Inflammatory macrophage (primary cell): ENCODE measurements at places on chromosomes 7 and 10.
A peak's percentile ranks its signal among the peaks of the same experiment; 100 is the strongest.

DNA sequence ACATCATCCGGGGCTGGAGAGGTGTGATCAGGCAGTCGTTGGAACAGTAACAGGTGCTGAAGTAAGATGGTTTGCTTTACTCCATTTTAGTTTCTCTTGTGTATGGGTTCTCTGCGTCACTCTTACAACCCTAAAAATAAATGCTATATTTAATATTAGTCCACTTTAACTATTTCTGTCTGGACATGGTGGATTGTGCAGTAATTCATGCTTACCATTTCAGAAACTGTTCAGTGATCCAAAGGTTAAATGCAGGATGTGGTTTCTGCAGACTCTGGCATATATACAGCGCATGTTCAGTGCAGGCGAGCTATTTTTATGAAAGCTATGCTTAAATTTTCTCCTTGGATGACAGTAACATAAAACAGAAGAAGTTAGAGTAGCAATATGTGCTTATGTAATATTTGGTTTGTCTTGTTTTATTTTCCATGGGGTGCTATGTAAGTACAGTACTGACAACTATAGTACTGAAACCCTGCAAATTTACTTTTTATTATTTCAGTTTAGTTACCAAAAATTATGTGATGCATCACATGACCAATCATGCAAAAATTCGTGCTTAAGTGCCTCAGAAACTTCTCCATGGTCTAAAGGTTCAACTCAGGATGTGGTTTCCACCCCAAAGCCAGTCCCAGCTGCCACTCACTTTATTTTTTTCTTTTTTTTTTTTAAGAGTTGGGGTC, 46.6 kb upstream of the GRID1 start:
- peak; percentile 66 for DNase-seq

DNA sequence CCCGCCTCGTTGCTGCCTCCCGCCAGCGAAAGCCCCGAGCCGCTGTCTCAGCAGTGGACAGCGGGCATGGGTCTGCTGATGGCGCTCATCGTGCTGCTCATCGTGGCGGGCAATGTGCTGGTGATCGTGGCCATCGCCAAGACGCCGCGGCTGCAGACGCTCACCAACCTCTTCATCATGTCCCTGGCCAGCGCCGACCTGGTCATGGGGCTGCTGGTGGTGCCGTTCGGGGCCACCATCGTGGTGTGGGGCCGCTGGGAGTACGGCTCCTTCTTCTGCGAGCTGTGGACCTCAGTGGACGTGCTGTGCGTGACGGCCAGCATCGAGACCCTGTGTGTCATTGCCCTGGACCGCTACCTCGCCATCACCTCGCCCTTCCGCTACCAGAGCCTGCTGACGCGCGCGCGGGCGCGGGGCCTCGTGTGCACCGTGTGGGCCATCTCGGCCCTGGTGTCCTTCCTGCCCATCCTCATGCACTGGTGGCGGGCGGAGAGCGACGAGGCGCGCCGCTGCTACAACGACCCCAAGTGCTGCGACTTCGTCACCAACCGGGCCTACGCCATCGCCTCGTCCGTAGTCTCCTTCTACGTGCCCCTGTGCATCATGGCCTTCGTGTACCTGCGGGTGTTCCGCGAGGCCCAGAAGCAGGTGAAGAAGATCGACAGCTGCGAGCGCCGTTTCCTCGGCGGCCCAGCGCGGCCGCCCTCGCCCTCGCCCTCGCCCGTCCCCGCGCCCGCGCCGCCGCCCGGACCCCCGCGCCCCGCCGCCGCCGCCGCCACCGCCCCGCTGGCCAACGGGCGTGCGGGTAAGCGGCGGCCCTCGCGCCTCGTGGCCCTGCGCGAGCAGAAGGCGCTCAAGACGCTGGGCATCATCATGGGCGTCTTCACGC, 825 bp downstream of the ADRB1 start:
- DNase-seq, result no peak

DNA sequence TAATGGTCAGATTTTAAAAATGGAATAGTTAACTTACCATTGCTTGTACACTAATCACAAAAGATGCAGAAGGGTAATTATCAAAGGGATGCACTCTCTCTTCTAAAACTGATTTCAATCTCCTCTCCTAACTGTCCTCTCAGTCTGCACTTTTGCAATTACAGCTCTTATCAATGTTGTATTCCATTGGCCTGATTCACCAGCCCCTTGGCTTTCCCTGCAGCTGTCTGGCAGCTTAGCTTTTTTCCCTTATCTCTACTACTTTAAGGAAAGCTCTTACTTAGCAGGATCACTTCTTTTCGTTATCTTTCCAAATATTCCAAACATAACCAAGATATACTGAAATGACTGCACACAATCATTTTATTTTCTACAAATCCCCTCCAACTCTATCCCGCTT, 448.8 kb downstream of the GRM8 start:
- DNase-seq, result no peak

- DNase-seq, result no peak
These were observed 147.1 kb upstream of the STEAP1 start for GRCh38 chr7:90007001-90007654.

- DNase-seq, result peak; percentile 26
These were observed at the start of gene GNAI1 for GRCh38 chr7:80134536-80135308. TSS of gene GNAI1 (plus strand) at chr7:80134831. CDS start at chr7:80135161, 330 bp downstream.

DNA sequence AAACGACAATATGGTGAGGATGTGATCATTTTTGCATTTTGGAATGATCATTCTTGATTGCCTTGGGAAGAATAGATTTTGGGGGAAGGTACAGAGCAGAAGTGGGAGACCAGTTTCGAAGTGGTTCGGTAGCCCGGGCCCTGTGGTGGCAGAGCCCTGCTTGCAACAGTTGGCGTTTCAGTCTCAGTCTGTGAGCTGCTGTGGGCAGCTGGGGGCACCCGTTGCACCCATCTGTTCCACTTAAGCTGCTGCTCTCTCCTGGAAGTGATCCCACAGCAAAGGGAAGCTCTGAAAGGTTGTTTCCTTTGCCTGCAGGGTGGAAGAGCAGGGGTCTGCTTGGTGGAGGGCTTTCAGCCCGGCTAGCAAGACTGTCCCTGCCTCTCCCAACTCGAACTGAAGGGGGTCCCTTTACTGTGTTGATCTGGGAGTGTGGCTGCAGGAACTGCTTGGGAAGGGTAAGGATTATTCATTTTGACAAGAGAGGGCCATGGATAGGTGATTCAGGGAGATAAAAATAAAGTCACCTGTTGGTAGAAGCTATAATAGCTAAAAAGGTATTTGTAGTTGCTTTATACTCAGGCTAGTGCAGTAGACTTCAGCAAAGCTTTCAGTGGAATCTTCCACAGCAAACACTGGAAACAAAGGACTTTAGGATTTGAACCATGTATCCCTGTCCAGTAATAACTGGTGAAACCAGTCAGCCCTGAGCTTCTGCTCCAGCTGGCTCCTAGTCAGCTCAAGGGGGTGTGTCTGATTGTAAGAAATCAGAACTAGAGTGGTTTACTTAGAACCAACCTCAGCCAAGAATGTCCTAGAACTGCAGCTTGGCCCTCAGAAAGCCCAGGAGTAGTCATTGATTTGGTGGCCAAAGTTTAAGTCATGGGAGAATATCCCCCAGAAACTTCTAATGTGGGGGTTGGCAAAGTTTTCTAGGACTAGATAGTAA, 53.1 kb upstream of the PDCD4 start:
- DNase-seq, result no peak

DNA sequence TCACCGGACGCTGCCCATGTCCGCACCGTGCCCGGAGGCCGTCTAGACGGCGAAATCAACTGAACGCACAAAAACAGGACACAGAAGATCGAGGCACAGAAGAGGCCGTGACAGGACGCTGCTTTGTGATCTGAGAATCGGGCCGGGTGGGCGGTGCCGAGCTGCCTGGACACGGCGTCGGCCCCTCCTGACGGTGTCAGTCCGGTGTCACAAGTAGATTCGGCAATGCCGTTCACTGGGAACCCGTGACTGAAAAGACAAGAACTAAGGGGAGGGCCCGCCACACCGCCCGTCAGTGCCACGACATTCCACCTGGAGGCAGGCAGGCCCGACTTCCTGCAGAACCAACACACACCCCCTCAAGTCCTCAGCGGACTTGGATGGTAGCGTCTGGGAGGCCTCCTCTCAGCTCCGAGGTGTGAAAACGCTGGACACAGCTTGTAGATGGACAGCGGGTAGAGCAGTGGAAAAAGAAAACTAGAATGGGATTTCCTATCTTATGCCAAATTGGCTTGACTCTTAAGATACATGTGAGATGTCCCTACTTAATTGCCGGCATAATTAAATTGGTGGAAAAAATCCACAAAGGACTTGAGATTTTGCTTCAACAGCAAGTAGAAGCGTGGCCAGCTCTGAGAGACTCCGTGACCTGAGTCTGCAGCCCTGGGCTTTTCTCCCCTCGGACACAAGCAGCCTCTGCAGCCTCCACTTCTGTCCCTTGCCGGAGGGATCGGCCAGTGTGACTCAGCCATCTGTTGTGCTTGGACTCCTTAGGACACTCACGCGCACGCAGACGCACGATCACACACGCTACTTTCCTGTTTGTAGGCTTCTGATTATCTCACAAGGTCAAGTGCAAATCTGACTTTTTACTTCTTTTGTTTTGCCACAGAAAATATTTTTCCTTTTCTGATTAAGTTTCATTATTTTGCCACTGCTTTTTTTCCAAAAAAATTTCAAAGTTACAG, 269.0 kb downstream of the DIP2C start:
- no peak for DNase-seq

DNA sequence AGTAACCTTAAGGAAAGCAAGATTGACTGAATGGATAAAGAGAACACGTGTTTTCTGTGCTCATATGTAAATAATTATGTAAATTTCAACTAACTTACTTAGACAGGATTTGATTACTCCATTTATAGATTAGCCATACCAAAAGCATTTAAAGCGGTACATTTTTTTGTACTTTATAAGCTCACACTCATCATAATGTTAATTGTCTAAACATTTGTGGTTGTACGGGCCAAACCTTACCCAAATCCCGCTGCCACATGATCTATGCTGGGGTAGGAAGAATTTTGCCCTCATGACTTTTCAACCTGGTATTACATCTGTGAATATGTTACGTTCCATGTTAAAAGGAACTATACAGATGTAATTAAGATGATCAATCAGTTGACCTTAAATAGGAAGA, 29.1 kb downstream of the MKX start:
- DNase-seq, result no peak

- no peak for DNase-seq
These were observed 2.5 kb upstream of the GDF2 start for GRCh38 chr10:47319784-47320183.

DNA sequence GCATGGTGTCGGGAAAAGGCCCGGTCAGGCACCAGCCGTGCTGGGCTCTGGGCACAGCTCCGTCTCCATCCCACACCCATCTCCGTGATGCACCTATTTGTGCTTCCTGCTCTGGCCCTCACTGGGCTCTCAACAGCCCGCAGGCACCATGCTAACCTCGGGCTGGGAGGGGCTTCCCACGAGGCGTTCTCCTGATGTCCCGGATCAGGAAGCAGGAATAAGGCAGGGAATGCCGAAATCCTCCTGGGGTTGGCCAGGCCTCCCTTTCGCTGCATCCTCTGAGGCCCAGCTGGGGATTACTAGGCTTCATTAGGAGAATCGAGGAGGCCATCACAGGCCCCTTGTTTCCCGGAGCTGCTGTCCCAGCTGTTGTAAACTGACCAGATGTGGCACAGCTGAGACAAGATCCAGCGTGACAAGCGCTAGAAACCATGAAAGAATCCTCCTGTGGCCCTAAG, 72.0 kb downstream of the FAM53B start:
- DNase-seq, result no peak

DNA sequence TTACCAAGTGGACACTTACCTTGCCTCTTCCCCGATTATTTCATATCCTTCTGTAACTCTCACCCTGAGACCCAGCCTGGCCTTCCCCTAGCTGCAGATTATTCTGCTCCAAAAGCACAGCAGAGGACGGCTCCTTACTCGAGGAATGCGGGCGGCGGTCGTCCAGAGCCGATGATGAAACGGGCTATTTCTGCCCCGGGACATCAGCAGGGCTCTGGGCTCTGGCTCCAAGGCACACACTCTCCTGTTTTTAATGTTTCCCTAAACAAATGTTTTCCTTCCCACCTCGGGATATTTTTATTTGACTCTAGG, 343 bp upstream of the C10orf71 start:
- no peak for DNase-seq

- DNase-seq, result no peak
These were observed 150.4 kb downstream of the ACTR3B start for GRCh38 chr7:152909683-152910544.

GRCh38 chr10:114458955-114459354, 54.7 kb upstream of the AFAP1L2 start:
- DNase-seq, result peak; percentile 87

GRCh38 chr7:100613412-100614175, 1.3 kb downstream of the MOSPD3 start:
- DNase-seq, result peak; percentile 5

DNA sequence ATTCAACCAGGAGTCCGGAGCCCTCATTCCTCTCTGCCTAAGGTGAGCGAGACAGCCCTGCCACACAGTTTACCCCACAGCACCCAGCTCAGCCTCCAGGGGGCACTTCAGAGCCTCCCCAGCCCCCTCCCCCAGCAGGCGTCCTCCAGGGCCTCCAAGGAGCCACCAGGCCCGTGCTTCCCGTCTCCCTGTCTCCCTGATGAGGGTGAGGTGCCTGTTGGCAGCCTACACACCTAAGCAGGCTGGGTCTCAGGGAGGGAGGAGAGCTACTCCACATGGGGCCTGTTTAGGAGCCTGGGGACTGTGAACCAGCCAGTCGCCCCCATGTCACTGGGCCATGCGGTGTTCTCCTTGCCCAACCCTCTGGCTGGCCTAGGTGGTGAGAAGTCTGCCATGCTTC, 28.9 kb upstream of the TRIM8 start:
- no peak for DNase-seq

DNA sequence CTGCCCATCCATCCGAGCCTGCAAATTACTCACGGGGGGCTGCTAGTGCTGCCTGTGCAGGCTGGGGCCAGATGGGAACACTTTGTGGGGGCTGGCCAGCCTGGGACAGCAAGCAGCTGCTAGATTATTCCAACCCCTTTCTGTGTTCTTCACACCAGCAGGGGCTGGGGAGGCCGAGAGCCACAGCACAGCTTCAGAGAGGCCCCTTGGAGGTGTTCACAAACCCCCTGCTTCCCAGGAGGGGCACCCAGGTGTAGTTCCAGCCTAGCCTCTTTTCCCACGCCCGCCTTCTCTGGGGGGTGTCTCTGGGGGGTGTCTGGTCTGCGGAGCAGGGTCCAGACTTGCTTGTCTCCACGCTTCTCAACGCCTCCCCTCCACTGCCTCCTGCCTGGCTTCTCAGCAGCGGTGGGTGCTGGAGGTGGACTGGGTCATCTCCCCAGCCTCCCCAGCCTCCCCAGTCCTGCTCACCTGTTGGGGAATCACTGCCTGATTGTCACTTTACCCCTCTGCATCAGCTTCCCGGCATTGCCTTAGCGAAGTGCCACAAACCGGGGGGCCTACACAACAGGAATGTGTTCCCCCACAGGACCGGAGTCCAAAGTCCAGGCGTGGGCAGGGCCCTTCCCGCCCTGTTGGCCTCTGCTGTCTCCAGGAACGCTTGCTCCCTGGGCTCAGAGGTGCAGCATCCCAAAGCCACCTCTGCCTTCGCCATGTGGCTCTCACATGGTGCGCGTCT, 74.0 kb upstream of the EN2 start:
- DNase-seq, result no peak
